Lower leg skin (tissue), 4 donors: ENCODE measurements at places on chromosomes 7 and 10.

- DNase-seq, result no peak
These were observed 148.7 kb upstream of the GPR26 start for GRCh38 chr10:123517426-123517825.

DNA sequence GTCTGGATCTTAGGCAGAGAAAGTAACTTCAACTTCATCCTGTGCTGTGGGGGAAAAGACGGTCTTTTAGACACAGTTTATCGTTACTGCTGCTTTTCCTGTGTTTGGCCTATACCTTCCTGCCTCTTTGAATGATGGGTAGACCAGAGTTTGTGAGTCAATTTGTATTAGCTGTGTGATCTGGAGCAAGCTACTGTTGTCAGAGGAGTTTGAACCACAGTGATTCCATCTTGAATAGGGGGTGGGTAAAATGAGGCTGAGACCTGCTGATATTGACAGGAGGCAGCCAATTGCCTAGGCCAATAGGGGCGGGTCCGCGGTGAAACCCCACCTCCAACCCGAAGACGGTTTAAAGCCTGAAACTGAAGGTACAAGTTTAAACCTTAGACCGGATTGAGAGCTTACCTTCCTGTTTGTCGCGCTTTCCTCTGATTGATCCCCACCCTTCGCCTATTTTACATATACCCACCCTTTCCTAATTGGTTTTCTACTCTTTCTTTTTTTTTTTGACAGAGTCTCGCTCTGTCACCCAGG, 35.8 kb upstream of the EIF4H start:
- DNase-seq, result no peak

DNA sequence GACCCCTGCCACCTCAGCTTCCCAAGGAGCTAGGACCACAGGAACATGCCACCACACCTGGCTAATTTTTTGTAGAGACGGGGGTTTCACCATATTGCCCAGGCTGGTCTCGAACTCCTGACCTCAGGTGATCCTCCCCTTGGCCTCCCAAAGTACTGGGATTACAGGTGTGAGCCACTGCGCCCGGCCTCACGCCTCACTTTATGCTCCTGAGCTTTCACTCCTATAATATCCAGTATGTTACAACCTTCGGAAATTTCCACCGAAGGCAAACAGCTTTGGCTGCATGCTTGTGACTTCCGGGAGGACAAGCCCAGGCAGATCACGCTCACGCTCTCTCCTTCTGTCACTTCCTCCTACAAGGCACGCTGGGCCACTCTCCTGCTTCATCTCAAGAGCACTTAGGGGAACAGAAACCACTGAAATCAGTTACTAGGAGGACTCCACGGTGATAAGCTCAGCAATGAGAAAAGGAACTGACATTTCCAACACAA, 4.4 kb upstream of the MAD1L1 start:
- DNase-seq, result peak; percentile 62

DNA sequence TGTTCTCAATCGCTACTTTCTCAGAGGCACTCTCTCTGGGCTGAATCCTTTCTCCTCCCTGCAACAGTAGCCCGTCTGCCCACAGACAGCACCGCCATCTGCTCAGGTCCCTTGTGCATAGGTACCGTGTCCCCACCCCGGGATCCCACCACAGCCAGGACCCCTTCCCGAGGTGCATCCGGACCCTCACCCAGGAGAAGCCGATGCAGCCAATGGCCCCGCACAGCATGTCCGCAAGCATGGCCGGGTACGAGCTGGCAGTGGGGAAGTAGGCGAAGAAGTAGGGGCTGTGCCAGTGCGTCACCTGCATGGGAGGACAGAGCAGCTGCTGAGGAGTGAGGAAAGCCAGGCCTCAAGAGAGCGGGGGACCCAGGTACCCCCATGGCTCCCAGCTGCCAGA, 25.5 kb downstream of the DDC start:
- DNase-seq, result peak; percentile 83

DNA sequence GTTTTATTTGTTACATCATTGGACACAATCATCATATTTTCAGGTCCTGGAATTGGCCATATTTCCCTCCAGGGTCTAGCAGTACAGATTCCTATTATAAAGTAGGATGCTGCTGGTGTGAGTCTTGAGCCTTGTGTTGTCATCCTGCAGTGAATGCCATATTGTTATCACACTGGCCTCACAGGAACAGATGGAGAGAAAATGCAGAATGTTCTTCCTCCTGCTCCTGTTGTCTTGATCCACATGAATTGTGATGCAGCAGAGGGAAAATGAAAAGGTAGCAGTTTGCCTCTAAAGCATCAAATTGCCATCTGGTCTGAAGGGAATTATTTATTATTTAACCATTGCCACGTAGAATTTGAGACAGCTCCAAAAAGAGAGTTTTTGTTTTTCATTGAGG, 248.6 kb downstream of the GPAM start:
- DNase-seq, result no peak
